Stimulated activated CD4-positive, alpha-beta T cell treated with anti-CD3 and anti-CD28 coated beads, Interleukin-1b, Interleukin-23, amount 100 ng/mL, for 24 hours (primary cell): ENCODE measurements at places on chromosomes 16 and 17.

GRCh38 chr17:47914306-47914948 lies 18.4 kb downstream of the SP2 start:
- DNase-seq = no peak

DNA sequence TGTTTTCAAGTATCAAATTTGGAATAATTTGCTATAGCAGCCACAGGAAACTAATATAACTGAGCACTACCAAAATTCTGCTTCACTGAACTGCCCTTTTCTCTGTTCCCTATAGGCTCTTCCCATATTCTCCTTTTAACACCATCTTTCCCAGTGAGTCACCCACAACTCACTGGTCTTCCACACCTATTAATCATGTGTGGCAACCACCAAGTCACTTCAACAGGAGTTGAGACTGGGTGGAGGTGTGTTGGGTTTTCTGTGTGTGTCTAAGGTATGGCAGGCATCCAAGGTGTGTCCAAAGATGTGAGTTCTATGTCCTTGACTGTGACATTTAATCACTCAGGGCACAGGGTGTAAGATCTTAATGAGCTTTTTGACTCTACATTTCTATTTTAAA lies 610.0 kb upstream of the CDH11 start:
- DNase-seq = no peak

DNA sequence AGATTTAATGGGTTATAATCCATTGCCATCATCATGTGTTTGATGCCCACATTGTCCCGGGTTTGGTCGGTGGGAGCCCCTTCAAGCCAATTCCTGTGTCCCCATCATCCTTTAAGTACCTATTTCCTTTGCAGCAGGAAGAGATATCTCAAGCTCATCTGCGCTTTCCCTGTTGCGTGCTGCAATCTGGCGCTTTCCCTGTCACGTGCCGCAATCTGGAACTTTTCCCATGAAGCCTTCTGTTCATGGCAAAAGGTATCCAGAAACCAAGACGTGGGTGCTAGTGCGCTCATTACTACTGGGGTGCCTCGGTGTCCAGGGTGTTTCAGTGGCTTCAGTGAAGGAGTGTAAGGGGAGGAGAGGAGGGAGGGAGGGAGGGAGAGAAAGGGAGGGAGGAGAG lies 174.6 kb upstream of the ZNF469 start:
- no peak for DNase-seq

DNA sequence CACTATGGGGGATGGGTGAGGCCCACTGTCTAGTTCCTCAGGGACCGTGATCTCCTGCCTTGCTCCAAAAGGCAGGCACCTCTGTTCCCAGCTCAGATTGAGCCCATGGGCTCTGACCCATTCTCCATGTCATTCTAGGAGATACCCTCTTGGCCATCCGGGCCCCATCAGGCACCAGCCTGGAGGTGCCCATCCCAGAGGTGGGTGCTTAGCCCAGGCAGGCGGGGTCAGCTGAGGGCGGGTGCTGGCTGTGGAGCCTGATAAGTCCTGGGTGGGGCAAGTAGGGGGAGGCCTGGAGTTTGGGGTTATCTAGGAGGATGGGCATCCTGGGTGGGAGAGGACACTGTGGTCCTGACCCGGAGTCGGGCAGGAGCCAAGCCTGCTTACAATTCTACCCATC lies 2.3 kb downstream of the E2F4 start:
- DNase-seq = no peak

- no peak for DNase-seq
These were observed 62.7 kb downstream of the C16orf82 start for GRCh38 chr16:27129401-27129800.

GRCh38 chr17:8005357-8005756 lies 2.9 kb downstream of the GUCY2D start:
- no peak for DNase-seq

GRCh38 chr17:13351046-13351445 lies 250.7 kb downstream of the HS3ST3A1 start:
- DNase-seq = no peak

DNA sequence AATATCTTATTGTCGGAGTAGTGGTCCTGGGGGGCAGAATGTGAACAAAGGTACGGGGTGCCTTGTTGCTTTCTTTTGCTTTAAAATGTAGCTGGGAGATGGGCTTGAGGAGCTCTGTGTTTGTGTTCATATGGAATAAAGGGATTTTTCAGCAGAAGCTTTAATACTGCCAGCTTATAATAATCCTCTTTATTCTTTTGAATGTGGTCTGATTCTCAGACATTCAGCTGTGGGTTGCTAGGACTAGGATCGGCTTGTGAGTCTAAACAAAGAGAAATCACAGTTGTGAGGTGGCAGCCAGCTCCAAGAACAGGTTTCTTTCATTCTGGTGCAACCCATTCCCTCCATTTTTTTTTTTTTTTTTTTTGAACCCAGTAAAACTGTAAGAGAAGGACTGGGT lies 7.2 kb downstream of the MRPL58 start:
- DNase-seq = no peak

DNA sequence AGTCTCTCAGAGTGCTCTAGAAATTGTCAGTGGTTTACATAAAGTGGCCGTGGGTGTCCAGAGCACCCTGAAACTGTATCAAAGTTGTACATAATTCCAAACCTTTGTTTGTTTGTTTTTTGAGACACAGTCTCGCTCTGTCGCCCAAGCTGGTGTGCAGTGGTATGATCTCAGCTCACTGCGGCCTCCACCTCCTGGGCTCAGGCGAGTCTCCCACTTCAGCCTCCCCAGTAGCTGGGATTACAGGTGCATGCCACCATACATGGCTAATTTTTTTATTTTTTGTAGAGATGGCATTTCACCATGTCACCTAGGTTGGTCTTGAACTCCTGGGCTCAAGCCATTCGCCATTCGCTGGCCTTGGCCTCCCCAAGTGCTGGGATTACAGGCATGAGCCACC lies 24.3 kb upstream of the ADGRG1 start:
- DNase-seq = no peak

- DNase-seq = no peak
These were observed 135.4 kb upstream of the AXIN2 start for GRCh38 chr17:65696739-65697394.

GRCh38 chr16:23700509-23700908 lies 12.5 kb downstream of the ERN2 start:
- no peak for DNase-seq

GRCh38 chr16:87979352-87979751 lies 28.1 kb downstream of the BANP start:
- DNase-seq = no peak

DNA sequence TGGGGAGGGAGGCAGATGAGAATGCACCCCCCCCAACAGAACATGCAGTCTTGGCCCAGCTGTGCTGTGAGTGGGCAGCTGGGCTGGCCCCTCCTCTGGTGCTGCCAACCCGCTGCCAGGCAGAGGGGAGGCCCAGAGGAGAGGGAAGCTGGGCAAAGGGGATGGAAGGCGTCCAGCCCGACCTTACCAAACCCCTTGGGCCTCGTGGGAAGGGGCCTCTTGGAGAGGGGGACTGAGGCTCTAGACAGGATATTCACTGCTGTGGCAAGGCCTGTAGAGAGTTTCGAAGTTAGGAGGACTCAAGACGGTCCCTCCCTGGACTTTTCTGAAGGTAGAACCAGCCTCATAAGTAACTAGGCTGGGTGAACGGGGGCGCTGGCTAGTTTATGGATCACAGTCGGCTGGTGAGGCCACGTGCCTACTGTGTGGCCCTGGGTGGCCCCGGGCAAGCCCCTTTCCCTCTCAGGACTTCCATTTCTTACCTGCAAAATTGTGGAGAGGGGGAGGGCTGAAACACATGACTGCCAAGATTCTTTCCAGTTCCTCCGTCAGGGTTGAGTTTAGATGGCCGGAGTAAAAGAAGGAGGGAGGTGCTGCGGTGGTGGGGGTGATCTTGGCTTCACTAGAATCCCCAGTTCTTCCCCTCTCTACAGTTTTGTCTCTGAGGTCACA lies 857 bp upstream of the STAT5A start:
- no peak for DNase-seq

- no peak for DNase-seq
These were observed 27.7 kb upstream of the CCDC182 start for GRCh38 chr17:57772774-57773173.

- no peak for DNase-seq
These were observed 821.1 kb upstream of the EEF2KMT start for GRCh38 chr16:5918567-5919130.

DNA sequence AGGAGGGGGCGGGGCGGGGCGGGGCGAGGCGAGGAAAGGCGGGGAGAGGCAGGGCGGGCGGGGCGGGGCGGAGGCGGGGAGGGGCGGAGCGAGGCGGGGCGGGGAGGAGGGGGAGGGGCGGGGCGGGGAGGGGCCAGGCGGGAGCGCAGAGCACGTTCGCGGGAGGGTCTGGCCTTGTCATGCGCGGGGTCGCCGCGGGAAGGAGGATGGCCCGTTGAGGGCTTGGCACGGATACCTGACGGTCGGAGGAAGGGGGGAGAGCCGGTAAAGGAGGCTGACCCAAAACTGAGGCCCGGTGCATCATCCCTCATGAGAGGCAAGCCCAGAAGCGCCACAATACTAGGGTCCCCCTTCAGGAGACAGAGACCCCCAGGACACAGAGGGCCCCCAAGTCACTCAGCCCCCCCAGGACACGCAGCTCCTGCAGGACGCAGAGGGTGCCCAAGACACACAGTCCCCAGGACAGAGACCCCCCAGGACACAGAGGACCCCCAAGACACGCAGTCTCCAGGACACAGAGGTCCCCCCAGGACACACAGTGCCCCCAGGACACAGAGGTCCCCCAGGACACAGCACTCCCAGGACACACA lies 593 bp upstream of the WDR45B start:
- DNase-seq = no peak

- no peak for DNase-seq
These were observed 8.8 kb upstream of the USP43 start for GRCh38 chr17:9636501-9636900.

GRCh38 chr17:19730843-19731242 lies 14.5 kb upstream of the SLC47A2 start:
- no peak for DNase-seq

DNA sequence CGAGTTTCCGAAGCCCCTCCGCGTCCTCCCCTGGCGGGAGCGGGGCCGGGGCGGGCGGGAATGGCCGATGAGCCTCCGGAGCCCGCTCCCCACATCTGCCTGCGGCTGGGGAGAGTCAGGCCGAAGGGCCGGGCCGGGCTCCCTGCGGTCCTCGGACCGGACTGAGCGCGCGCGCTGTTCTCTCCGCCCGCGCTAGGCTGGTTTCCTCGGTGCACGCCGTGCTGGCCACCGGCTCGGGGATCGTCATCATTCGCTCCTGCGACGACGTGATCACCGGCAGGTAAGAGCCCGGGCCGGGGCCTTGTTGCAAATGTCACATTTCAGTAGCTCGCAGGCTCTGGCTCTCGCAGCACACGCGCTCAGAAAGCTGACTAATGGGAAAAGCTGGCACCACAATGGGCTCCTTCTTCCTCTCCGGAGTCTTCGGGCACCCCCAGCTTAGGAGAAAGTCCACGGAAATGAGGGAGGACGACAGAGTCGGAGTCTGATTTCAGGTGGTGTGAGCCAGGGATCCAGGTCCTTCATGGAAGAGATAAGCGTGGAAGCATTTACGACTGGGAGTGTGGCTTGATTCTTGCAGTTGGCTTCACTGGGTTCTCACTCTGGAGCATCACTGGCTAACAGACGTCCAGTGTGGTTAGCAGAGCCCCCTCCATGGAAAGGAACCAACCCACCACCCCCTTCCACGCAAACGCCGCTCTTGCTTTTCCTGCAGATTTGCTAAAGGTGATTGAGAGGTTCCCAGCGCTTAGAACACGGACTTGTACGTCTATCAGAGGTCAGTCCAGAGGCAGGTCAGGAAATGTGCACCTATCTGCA lies 715 bp downstream of the TLCD3A start:
- DNase-seq = no peak

DNA sequence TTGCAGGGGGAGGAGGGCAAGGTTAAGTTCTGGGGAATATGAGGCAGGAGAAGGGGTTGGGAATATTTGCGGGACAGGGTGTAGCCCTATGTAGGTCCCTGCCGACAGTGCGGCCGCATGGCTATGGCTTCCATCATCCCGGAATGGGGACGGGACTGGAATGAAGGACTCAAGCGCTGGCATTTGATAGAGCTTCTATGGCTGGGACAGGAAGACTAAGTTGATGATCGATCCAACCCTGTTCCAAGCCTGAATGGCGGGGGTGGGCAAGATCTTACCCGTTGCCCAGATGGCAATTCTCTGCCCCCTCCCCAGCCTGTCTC lies 47.1 kb downstream of the SRCIN1 start:
- DNase-seq = no peak

DNA sequence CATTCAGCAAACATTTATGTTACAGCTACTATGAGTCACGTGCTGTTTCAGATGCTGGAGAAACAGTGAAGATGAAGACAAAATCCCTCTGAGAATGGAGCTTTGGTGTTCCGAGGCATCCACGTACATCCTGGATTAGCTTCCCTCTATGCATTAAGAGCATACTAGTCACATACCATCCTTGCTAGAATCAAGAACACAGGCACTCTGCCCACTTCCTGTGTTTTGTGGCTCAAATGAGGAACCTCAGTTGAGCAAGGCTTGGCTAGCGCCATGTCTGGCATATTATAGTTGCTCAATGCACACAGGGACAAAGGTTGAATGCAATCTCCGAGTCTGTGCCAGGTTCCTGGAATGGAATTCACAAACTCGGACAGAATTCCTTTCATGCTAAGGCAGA lies 297.5 kb downstream of the XYLT1 start:
- DNase-seq = no peak

- no peak for DNase-seq
These were observed 5.4 kb downstream of the APOBR start for GRCh38 chr16:28499854-28500253.

DNA sequence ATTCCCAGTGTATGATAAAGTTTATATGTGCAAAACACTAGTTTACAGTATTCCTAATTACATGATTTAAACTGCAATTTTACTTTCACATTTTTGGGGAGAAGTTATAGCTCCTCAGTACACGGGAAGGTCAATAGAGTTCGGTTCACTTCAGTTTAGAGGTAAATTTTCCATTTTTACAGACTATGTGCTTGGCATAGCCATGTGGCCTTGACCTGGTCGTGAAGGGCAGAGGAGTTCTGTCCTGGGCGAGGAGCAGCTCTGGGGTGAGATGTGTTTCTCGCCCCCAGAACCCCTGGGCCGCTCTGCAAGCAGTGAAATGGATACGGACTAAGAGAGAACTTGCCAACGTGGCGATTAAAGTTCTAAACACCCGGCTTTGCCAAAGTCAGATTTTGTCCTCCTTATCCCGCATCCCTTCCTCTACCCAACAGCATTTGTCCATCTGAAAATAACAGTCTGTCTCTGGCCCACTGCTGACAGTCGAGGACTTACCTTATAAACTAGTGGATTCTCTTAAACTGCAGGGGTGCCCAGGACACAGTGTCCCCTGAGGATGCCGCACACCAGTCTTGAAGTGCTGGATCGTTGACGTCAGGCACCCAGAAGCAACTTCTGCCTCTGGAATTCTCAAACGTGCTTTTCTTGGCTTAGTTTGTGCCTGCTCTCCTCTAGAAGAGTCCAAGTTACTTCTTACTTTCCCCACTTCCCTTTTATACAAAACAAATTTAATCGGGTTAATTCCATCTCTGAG lies 1.5 kb upstream of the SIAH1 start:
- DNase-seq = no peak
